ENCODE measurements at places on chromosomes 3 and 15.

DNA sequence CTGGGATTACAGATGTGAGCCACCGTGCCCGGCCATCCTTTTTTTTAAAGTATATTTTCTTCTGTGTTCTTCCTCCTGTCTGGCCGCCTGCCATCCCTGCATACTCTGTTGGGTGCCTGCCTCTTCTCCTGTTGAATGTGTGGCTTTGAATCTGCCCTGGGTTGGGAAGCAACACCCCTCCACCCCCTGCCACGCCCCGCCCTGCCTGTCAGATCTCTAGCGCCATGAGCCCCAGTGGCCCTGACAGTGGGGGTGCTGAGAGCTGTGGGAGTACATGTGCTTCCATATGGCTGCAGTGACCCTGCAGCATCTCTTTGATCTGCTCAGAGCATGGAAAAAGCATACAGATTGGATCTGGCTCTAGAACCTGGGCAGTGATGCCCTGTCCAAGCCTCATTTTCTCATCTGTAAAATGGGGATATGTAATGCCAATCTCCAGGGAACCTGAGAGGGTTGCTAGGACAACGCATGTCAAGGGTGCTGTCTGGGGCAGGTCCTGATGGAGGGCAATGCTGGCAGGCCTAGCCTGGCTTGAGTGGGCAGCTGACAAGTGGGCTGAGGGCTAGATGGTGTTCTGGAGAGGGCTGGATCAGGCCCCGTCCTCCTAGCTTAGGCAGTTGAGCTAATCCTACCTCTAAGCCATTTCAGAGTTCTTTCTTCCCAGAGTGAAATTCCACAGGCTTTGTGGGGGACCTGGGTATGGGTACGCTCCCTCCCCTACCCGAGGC, 23.9 kb downstream of the CCDC13 start:
- no peak for DNase-seq

GRCh38 chr3:143952569-143953072, 19.0 kb upstream of the DIPK2A start:
- DNase-seq: no peak

DNA sequence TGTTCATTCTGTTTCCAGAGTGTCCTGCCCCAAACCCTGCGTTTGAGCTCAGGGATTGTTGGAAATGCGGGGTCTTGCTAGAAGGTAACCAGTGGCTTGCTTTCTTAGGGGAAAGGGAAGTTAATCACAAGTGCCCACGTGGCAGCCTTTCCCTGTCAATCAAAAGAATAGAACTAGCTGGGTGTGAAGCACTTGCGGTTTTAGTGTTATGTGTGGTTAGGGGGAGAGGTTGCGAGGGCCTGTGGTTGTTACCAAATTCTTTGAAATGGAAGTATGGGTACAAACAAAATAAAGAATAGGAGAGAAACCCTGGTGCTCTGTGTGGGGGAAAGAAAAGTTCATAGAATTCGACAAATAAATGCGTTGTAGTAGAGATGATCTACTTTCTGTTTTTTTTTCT, 67.6 kb downstream of the FNDC3B start:
- no peak for DNase-seq

DNA sequence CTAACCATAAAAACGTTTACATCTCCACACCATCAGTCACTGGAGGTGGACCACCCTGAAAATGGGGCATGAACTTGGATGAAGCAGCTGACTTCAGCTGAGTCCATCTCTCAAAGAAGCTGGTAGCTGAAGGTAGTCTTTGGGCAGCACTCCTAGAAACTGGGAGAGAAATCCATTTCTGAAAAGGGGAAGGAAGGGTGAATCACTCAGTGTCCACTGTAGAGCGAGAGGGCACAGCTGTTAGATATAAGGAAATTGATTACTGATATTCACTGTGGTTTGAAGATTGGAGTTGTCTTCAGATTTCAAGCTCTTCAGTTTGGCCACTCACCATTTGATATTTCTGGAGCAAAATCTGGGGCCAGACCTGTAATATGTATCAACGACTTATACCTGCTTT, 499.0 kb upstream of the UBE2E2 start:
- no peak for DNase-seq

- no peak for DNase-seq
These were observed 331.0 kb upstream of the ROPN1 start for GRCh38 chr3:124322966-124323365.

DNA sequence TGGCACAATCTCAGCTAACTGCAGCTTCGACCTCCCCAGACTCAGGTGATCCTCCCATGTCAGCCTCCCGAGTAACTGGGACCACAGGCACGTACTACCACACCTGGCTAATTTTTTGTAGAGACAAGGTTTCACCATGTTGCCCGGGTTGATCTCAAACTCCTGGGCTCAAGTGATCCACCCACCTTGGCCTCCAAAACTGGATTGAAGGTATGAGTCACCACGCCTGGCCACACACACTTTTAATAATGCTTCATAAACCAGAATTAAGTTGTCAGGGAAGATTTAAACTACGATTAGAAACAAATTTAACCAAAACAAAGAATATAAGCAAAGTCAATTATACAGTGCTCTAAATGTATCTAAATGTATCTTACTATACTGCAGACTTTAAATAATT, 87.5 kb downstream of the LRRFIP2 start:
- DNase-seq: no peak

All from activated naive CD4-positive, alpha-beta T cell (primary cell).